NCI-H510A treated with DMSO at 0.1 percent for 48 hours (cell line): ENCODE measurements at places on chromosomes 13 and 19.

DNA sequence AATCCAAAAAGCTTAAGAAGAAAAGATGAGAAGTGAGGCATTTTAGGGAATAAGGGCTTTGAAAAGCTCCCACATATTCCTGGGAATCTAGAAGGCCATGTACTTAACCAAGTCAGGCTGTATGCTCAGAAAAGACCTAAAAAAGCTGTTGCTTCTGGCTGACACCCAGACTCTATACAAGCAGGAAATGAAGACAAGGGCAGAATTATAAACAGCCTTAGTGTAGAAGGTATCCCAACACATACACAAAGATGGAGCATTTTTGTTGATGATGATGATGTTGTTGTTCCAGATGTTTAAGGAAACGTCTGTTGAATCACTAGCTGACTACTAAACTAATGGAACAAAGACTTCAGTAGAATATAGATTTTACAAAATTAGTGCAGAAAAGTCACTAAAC is 26.1 kb upstream of the N4BP2L1 start:
- no peak for DNase-seq

DNA sequence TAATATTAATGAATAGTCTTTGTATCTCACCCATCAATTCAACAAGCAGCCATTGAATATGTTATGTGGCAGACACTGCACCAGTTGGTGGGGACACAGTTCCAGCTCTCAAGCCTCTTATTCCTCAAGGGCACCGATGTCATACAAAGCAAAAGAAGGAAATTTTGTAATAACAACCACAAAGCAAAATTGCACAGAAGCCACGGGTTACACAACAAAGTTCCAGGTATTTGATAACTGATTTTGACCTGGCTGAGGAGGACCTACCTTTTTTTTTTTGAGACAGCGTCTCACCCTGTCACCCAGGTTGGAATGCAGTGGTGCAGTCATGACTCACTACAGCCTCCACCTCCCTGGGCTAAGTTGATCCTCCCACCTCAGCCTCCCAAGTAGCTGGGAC is 266.7 kb downstream of the FOXO1 start:
- DNase-seq, result no peak

GRCh38 chr13:46553521-46553885 is 533 bp downstream of the LRCH1 start:
- no peak for DNase-seq

DNA sequence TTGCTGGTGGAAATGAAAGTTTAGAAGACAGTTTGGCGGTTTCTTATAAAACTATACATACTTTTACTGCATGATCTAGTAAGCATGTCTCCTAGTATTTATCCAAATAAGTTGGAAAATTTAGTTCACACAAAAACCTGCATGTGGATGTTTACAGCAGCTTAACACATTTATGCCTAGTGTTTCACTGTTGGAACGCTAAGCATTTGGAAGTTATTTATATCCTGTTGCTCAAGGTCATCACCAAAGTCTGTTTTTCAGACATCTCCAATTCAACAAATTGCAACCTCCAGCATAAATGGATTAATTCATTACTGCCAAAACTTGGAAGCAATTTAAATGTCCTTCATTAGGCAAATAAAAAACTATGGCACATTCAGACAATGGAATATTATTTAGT is 461.8 kb downstream of the SUCLA2 start:
- DNase-seq, result no peak

- DNase-seq, result no peak
These were observed 4.8 kb downstream of the RUBCNL start for GRCh38 chr13:46382224-46382623.

DNA sequence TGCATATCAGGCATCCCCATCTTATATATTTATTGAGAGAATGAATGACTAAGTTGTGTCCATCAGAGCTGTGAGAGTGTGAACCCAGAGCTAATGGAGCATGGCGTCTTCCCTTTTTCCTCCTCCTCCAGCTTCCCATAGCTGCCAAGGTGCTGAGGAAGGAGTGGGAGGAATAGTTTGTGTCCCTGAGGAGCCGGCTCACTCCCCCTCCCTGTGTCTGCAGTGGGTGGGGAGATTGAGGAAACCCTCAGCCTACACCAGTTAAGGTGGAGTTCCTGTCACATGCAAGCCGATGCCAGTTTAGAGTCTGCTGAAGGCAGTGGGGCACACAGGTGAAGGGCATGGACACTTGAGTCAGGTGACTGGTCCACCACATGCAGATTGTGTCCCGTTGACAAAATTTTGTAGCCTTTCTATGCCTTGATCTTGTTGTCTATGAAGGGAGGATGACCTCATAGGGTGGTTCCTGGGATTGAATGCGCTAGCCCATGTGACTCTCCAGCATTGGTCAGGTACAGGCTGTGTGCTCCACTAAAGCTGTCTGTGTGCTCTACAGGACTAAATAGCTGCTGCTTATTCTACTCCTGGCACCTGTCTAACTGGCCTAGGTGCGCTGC is 47.6 kb upstream of the GPI start:
- DNase-seq, result peak; percentile 27

DNA sequence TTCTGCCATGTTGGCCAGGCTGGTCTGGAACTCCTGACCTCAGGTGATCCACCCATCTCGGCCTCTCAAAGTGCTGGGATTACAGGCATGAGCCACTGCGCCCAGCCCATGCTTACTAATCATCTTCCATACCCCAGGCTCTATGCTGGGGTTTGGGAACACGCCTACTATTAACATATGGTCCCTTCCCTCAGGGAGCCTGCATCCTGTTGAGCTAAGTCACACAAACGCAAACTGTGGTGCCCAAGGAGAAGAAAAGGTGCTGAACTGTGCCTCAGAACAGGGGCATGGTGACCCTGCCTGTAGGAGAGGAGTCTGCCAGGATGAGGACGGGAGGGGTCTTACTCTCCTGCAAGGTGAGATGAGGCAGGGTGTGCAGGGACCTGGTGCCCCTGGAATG is 5.6 kb downstream of the MICOS13 start:
- DNase-seq, result no peak

- no peak for DNase-seq
These were observed 81.8 kb downstream of the GPR12 start for GRCh38 chr13:26678796-26679195.
